CD4-positive, alpha-beta T cell treated with Interleukin-1 beta for 1 hour (primary cell): ENCODE measurements at places on chromosomes 16 and 17.

GRCh38 chr17:3921006-3921405, 4.7 kb upstream of the P2RX1 start:
- no peak for DNase-seq

GRCh38 chr17:62110923-62111484, 45.9 kb upstream of the MED13 start:
- no peak for DNase-seq

DNA sequence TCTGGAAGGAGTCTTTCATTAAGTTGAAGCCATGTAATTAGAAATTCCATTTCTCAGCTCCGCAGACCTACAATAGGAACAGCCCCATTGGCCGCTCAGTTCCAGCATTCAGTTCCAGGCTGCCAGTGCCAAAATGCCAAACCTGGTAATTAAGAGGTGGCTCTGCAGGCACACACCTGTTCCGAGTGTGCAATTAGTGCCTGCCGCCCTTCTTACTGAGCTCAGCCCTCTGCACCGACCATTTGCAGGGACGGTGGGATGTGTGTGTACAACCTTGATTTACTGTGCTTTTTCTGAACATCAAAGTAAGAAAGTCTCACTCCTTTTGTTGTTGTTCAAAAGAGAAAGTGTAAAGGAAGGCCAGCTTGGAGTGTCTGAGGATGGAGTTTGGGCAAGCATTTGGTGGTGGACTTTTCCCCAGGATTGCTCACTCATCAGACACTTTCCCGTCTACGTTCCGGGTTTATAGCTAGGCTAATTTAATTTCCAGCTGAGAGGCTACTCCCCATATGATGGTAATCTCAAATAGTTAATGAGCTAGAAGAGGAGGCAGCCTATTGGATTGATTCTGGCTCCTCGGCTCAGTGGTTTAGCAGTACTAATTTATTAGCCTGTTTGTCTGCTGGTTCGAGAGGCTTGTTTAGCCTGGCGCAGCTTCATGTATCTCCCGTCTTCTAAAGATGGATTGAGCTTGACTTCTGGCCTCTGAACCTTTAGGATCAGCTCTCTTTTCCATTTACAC, 20.0 kb downstream of the HS3ST3B1 start:
- no peak for DNase-seq

- no peak for DNase-seq
These were observed 131.2 kb upstream of the MPHOSPH6 start for GRCh38 chr16:82301146-82301755.
